ENCODE measurements at places on chromosomes 11 and 22.
A peak's percentile ranks its signal among the peaks of the same experiment; 100 is the strongest.

GRCh38 chr22:43113526-43114251 is 3.1 kb downstream of the BIK start:
- DNase-seq = no peak

GRCh38 chr11:17384002-17384511 is 4.4 kb downstream of the KCNJ11 start:
- peak; percentile 76 for DNase-seq

- DNase-seq = no peak
Observed at GRCh38 chr11:3641701-3642070, at the start of gene ART5. TSS of gene ART5 (minus strand) at chr11:3641992. CDS start at chr11:3641862, 130 bp downstream.

DNA sequence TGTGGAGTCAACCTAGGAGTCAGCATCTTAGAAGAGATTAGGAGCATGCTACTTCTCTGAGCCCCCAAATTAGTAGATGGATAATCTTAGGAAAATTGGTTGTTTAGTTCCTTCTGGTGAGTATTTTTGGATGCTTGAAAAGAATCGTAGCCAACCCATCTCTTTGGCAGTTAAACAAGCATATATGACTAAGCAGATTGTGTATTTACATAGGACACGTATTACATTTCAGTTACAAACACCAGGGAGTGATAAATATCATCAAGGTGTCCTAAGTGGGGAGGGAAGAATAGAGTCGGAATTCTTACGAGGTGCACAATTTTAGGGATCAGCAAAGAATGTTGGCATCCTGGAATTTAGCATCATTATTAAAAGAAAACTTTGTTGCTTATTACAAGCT is 13.5 kb downstream of the PLET1 start:
- no peak for DNase-seq

DNA sequence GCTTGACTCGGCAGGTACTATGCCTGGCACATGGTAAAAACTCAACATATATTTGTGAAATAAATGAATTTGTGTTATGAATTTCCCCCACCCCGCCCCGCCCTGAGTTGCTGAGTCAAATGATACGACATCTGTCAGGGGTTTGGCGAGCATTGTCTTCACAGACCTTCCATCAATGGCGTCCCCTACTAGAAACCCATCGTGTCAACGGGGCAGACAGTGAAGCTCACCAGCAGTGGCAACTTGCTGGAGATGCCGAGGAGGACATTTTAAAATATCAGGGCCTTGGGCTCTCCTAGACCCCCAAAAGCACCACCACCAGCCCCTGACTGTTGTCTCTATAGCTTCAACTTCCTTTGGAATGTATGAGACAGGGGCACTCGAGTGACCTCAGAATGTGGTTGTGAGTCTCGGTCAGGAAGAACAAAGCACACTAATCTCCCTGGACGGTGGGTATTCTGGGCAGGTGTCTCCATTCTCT is 761 bp upstream of the NXF1 start:
- no peak for DNase-seq

DNA sequence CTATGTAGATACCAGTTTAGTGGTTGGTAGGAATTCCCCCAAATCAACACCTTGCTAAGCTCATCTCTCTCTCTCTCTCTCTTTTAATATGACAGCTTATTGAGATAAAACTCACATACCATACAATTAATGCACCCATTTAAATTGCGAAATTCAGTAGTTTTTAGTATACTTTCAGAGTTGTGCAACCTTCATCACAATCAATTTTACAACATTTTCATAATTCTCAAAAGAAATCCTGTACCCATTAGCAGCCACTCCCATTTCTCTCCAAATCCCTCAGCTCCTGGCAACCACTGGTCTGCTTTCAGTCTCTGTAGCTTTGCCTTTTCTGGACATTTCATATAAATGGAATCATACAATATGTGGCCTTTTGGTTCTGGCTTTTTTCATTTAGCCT is 13.3 kb downstream of the NNMT start:
- no peak for DNase-seq

- DNase-seq = no peak
Observed at GRCh38 chr11:9656864-9657263, 7.0 kb upstream of the SWAP70 start.

DNA sequence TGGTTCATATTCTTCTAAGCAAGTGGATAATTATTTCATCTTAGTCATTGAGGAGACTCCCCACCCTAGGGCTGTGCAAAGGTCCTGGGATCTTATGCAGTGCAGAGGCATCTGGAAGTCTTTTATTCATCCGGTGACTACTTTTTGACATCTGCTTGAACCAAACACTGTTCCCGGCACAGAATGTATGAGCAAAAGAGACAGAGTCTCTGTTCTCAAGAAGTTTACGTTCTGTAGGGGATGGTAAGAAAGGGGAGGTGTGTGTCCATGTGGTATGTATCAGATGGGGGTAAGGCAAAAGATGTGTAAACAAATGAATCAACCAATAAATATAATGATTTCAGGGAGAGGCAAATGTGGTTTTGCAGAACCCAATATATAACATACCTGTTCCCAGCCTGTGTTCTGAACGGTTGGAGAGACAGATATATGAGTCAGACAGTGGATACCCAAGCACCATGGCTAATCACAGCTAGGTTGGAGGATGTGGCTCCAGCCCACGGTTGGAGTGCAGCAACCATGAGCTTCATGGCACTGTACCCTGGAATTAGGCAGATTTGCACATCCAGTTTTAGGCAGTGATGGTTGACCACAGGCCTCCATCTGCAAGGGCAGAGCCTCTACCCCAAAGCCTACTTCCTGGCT is 75.1 kb upstream of the CADM1 start:
- no peak for DNase-seq

DNA sequence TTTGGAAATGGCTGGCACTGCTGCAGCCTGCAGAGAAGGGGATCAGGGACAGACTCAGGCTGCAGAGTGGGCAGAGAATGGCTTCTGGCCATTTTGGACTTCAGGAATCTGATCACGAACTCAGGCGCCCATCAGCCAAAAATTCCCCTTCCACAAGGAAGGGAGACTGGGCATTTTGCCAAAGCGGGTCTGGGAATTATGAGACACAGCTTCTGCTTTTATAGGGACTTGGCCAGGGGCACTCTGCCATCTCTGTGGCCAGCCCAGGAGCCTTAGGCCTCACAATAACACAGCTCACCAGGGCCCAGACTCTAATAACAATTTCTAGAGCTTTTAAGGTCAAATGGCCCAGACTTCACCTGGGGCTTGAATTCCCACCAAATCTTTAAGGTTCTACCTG is 74.7 kb downstream of the CHST1 start:
- no peak for DNase-seq

- DNase-seq = no peak
Observed at GRCh38 chr22:27317971-27318428, 483.6 kb downstream of the MN1 start.

GRCh38 chr22:49845666-49846459 is 7.8 kb upstream of the ZBED4 start:
- no peak for DNase-seq

- no peak for DNase-seq
Observed at GRCh38 chr11:7905549-7905948, 25.5 kb downstream of the OR10A6 start.

GRCh38 chr22:41308054-41308453 is 6.7 kb downstream of the ZC3H7B start:
- DNase-seq = no peak

DNA sequence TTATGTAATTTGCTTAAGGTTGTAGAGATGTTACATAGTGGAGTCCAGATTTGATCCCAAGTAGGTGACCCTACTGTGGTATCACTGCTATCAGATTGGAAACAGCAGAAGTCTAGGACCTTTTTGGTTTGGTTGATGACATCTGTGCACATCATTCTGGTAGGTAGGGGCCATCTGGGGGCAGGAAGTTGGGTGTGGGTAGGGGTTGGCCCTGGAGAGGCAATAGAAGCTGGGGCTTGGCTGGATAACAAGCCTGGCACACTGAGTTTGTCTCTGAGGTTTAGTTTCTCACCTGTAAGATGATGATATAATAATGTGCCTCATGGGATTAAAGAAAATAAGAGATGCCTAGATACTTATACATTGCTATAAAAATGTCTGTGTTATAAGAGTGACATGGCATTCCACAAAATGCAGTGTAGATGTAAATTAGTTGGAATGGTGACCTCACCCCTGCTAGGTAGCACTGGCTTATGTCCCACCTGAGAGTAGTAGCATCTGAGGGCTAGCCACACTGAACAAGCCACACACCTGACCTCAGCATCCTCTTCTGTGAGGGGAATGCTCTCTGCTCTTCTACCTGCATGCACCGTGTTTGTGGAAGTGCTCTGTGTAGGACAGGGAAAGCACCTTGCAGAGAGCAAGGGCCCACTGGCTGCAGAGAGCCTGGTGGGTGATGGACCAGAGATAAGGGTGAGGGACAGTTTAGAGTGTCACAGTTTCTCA is 36.9 kb downstream of the PTPRJ start:
- DNase-seq = no peak

- no peak for DNase-seq
Observed at GRCh38 chr11:88384004-88384668, 46.6 kb upstream of the CTSC start.

DNA sequence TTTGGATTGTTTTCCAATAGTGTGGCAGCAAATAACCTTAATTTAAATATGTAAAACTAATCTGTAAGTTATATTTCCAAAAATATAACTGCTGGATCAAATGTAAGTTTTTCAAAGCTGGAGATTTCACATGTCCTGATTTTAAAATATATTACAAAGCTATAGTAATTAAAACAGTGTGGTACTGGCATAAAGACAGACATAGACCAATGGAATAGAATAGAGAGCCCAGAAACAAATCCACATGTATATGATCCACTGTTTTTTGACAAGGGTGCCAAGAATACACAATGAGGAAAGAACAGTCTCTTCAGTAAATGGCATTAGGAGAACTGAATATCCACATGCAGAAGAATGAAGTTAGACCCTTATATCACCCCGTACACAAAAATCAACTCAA is 4.0 kb downstream of the OR4X2 start:
- no peak for DNase-seq

DNA sequence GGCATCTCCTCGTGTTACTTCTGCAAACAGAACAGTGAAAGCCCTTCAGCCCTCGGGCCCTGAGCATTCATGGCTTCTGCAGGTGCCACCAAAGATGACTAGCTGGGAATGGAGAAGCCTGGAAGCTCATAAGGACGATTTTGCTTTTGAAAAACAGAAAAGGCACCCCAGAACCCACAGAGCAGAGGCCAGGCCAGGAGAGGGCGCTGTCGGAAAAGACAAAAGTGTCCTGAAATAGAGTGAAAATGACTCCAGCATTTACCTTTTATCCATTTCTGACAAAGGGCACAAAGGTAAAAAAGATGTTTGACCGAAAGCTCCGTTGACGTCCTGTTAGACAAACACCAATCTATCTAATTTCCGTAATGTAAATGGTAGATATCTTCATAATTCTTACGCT is 37.6 kb downstream of the ZNF195 start:
- DNase-seq = no peak

GRCh38 chr11:116144387-116144958 is 628.3 kb downstream of the BUD13 start:
- no peak for DNase-seq

- no peak for DNase-seq
Observed at GRCh38 chr11:113728814-113729213, 22.7 kb upstream of the TMPRSS5 start.

DNA sequence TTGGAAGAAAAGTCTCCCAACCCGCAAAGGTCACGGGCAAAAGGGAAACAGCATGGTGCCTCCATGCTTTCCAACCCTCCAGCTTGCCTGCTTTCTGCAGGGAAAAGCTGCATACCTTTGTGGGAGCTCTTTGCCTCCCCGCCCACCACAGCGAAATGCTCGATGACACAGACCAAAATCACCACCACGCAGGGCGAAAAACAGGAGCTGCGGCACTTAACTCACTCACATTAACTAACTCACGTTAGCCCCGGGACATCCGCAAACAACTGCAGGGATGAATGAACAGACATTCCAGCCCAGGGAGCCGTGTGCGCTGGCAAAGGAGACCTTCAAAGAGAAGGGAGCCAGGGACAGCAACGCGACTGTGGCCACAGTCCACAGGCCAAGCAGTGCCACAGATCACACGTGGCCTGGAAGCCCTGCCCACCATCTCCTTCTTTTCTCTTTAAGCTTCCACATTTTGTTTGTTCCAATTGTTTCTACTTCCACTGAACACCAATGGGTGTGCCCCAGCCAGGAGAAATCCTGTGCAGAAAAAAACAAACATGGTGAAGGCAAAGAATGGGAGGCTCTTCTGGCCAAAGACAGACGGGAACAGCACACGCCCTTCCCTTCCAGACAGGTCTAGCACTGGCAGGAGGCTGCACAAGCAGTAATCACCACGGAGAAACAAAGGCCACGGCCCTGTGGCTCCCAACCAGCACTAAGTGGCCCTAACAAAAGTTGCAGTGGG is 39.3 kb downstream of the DUSP8 start:
- no peak for DNase-seq

DNA sequence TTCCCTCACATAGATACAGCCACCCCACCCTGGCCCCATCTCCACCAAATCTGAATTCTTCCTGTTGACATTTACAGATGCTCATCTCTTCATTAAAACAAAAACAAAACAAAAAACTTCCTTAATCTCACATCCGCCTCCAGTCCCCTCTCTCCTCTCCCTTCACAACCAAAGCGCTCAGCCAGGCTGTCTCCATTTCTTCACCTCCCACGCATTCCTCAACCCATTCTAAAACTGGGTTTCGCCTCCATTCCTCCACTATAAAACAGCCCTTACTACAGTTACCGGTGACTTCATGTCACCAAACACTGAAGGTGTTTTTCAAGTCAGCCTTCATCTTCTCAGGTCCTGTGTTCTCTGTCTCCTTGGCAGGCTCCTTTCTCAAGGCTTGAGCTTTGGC is 9.6 kb downstream of the BACE1-AS start:
- DNase-seq = no peak

DNA sequence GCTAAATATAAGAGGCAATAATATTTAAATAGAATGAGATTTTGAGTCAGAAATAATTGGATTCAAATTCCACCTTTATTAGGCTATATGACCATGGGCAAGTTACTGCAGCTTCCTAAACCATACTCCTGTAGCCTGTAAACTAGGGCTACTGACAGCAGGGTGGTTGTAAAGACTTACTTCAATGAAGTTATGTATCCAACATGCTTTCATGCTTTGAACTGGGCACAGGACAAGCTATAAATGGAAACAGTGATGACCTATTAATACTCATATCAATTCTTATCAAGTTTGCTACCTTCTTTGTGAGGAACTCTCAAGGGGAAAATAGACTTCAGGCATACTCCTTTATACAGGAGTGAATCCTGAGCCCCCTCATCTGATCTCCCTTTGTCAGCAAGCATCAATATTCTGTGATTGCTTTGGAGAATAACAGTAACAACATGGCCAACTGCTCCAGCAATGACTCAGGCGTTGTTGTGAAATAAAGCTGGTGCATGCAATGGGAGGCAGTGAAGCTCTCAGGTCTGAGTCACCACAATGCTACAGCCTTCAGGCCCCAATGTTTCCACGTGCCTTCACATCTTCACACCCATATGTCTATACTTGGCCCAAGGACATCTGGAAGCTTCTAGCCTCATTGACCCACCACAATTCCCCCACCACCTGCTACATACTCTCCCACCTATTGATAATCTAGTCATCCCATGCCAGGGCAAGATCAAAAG is 102.5 kb downstream of the KCNA4 start:
- DNase-seq = no peak

- no peak for DNase-seq
Observed at GRCh38 chr11:66104057-66104638, 34.1 kb downstream of the PACS1 start.

Measured in C1 segment of cervical spinal cord (tissue), 14 donors.